Sigmoid colon (tissue), 7 donors: ENCODE measurements at places on chromosomes 12 and 14. TPM values are rescaled to one million over a fixed set of nuclear protein-coding genes. Genes with fewer than 3 reads are reported as not detected.

GRCh38 chr12:25811656-25812126 is 146.8 kb upstream of the RASSF8 start:
- no peak for DNase-seq
- no peak overlapping the region for H3K4me3 ChIP-seq
- H3K27ac ChIP-seq: no peak overlapping the region
- H3K27me3 ChIP-seq: no peaks in the 10 kb centered on the region

DNA sequence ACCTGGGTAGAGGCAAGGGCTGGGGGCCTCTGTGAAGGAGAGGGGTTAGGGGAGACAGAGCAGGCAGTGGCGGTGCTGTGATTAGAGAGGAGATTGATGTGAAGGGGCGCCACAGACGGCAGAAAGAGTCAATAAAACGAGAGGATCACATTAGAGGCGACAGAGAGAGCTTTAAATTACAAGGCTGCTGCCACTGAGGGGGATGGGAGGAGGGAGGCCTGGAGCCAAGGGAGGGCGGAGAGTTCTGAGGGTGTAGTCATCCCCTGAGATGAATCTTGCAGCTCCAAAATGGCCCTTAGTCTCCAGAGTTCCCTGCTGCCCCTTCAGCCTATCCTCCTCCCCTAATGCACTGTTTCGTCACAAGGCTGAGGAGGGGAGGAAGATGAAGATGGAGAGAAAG is 12.8 kb downstream of the ZFHX2 start:
- no peak for DNase-seq
- H3K27me3 ChIP-seq: no peaks in the 10 kb centered on the region
- no peak overlapping the region for H3K27ac ChIP-seq
- H3K4me1 ChIP-seq: no peaks in the 10 kb centered on the region
- no peaks in the 10 kb centered on the region for H3K36me3 ChIP-seq
- H3K4me3 ChIP-seq: no peak overlapping the region

GRCh38 chr14:37697489-37698121 is 102.2 kb downstream of the TTC6 start:
- no peak overlapping the region for H3K4me3 ChIP-seq
- H3K27ac ChIP-seq: no peak overlapping the region
- no peak for DNase-seq
- H3K36me3 ChIP-seq: no peaks in the 10 kb centered on the region

DNA sequence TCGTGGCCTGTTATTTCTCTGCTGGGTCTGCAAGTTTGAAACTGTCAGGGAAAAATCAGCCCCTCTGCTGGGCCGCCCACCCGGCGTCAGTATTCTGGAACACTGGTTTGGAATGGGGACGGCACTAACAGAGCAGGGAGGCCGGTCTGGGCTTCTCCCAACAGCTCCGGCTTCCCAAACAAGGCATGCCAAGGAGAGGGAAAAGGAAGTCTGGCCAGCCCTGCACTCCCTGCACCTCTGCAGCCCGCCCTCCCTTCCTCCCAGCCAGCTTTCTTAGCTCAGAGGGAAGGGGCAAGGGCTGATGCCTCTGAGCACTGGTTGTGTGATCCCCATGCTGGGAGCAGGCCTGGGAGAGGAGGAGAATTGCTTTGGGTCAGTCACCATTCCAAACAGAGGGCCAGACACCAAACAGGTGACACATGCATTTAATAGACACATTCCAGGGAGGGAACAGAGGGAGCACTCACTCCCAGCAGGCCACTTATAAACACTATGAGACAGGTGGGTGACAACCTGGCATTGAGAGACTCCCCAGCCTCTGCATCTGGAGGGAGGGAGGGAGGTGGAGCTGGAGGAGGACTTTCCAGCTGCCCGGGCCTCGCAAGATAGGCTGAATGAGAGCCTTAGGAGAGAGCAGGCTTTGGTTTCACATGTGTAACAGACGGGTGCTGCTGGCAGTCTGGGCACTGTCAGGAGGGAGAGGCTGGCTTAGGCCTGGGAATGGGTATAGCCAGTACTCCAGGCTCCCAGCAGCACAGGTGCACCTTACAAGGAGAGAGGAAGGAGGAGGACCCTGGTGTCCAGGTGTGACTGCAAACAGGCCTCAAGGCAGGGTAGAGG is 10.3 kb downstream of the KRT75 start:
- no peaks in the 10 kb centered on the region for H3K36me3 ChIP-seq
- H3K4me1 ChIP-seq: peaks cover 57% of the 10 kb centered on the region
- peak; percentile 69 for DNase-seq

- H3K4me3 ChIP-seq: no peak overlapping the region
- DNase-seq: no peak
- no peaks in the 10 kb centered on the region for H3K27me3 ChIP-seq
- no peaks in the 10 kb centered on the region for H3K4me1 ChIP-seq
- H3K27ac ChIP-seq: peak overlapping the region; percentile 68
- H3K36me3 ChIP-seq: no peaks in the 10 kb centered on the region
Observed at GRCh38 chr14:82388488-82388887, 854.8 kb upstream of the SEL1L start.

DNA sequence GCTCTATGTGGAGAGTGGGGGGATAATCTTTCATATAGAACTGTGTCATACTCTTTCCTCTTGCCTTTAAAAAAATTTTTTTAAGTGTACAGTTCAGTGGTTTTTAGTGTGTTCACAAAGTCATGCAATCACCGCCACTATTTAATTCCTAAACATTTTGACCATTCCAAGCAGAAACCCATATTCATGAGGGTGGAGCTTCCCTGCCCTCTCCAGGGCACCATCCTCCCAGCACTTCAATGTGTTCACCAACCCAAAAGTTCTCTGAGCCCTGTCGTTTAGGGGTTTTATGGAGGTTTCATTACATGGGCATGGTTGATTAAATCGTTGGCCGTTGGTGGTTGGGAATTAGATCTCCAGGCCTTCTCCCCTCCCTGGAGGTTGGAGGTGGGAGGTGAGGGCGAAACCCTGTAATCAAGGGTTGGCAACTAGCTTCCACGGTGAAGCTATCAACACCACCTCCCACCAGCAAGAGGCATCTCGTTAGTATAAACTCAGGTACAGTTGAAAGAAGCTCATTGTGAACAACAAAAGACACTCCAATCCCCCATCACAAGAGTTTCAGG is 42.8 kb upstream of the WNK1 start:
- no peak overlapping the region for H3K27ac ChIP-seq
- DNase-seq: no peak
- H3K36me3 ChIP-seq: no peaks in the 10 kb centered on the region
- no peaks in the 10 kb centered on the region for H3K4me1 ChIP-seq
- no peaks in the 10 kb centered on the region for H3K27me3 ChIP-seq

DNA sequence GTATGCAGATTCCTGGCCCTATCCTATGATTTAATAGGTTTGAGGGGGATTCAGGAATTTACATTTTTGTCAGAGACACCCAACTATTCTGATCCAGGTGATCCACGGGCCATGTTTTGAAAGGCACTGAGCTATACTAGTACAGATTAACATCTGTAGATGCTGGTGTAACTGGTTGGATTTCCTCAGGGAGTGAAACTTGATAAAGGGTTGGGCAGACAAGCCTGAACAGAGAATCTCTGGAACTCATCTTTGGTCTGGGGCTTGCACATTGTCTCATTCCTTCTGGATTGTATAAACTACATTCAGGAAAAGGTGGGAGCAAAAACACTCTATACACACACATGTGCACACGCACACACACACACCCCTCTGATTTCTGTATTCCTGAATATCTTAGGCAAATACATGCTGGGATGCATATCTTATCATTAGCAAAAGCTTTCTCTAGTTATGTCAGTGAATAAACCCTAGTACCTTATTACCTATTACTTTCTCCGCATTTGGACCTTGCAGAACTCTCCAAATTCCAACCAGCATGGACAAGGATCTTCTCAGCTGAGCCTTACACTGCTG is 104.6 kb downstream of the SLC38A1 start:
- H3K27ac ChIP-seq: no peak overlapping the region
- no peaks in the 10 kb centered on the region for H3K27me3 ChIP-seq
- H3K4me3 ChIP-seq: no peak overlapping the region

- H3K4me3 ChIP-seq: peak overlapping the region; percentile 88
- peak overlapping the region; percentile 84 for H3K27ac ChIP-seq
- H3K27me3 ChIP-seq: no peaks in the 10 kb centered on the region
- H3K36me3 ChIP-seq: no peaks in the 10 kb centered on the region
Observed at GRCh38 chr14:92513966-92514843, 624 bp downstream of the RIN3 start.

GRCh38 chr14:91883753-91884152 is 16.4 kb upstream of the TC2N start:
- no peaks in the 10 kb centered on the region for H3K27me3 ChIP-seq
- DNase-seq: peak; percentile 91
- peak overlapping the region; percentile 52 for H3K27ac ChIP-seq
- no peak overlapping the region for H3K4me3 ChIP-seq
- peaks cover 7% of the 10 kb centered on the region for H3K4me1 ChIP-seq

GRCh38 chr14:91004987-91005386 is 55.5 kb downstream of the RPS6KA5 start:
- H3K27me3 ChIP-seq: no peaks in the 10 kb centered on the region
- no peak for DNase-seq
- H3K4me1 ChIP-seq: peaks cover 47% of the 10 kb centered on the region
- H3K36me3 ChIP-seq: no peaks in the 10 kb centered on the region
- no peak overlapping the region for H3K4me3 ChIP-seq

DNA sequence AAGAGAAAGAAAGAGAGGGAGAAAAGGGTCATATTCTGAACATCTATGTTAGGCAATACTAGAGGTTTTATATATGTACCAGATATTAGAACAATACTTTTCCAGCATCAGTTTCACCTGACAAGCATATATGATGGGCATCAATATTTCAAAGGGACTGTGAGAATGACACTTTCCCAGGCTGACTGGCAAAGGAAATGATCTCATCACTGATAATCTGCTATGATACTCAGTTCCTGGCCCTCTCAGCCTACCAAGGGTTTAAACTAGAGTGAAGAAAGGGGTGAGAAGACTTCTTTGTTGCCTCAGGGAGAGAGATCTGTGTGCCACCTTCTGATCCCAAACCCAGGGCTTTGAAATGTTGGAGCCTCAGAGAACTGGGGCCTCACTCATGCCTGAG is 183.5 kb downstream of the TTC8 start:
- no peak overlapping the region for H3K4me3 ChIP-seq
- H3K27ac ChIP-seq: no peak overlapping the region
- no peaks in the 10 kb centered on the region for H3K36me3 ChIP-seq
- H3K27me3 ChIP-seq: no peaks in the 10 kb centered on the region
- DNase-seq: no peak

DNA sequence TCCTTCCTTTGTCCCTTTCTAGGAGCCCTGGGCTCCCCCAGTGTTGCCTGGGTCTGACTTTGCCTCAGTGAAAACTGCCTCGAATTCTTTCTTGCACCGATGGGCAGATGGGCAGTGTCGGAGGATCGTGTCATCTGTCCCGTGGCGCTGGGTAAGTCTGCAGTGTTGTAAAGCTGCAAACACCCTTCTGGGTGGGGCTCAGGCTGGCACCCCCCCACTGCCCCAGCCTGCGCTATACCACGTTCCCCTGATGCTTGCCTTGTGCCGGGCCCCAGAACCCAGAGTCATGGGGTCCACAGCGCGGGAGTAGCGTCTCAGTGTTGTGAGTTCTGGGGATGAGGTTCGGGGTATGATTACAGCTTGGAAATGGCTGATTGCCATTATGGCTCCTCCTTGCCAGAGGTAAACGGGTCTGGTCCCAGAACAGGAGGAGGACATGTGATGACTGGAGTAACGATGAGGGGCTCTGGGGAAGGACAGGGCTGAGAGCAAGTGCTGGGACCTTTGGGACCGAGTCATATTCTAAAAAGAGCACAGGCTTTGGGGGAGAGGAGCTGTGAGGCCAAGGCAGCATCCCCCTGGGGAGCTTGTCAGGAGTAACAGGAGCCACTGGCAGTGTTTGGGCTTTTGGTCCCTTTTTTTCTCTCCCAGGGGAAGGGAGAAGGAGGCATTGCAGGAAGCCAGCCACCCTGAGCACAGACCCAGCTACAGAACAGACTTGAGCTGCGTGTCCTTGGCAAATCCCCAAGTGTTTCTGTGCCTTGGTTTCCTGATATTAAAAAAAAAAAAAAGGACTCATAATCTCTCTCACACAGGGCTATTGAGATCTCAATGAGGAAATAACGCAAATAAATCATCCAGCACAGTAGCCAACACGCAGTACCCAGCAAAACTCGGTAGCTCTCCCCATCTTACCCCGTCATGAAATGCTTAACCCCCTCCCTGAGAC is 4.3 kb downstream of the RTL1 start:
- no peak overlapping the region for H3K27ac ChIP-seq
- H3K4me1 ChIP-seq: peaks cover 24% of the 10 kb centered on the region
- H3K27me3 ChIP-seq: peaks cover 40% of the 10 kb centered on the region
- H3K4me3 ChIP-seq: no peak overlapping the region
- peak; percentile 64 for DNase-seq
- no peaks in the 10 kb centered on the region for H3K36me3 ChIP-seq

DNA sequence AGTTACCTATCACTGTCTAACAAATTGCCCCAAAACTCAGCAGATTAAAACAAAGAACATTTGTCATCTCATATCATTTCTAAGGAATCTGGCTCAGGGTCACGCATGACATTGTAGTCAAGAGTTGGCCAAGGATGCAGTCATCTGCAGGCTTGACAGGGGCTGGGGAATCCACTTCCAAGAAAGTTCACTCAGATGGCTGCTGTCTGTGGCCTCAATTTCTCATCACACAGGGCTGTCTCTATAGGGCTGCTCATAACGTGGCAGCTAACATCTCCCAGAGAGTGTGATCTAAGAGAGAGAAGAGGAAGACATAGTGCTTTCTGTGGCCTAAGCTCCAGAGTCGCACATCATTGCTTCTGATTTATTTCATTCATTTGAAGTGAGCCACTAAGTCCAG is 17.0 kb upstream of the IL22 start:
- H3K36me3 ChIP-seq: no peaks in the 10 kb centered on the region
- H3K27ac ChIP-seq: no peak overlapping the region
- no peaks in the 10 kb centered on the region for H3K4me1 ChIP-seq
- DNase-seq: no peak

DNA sequence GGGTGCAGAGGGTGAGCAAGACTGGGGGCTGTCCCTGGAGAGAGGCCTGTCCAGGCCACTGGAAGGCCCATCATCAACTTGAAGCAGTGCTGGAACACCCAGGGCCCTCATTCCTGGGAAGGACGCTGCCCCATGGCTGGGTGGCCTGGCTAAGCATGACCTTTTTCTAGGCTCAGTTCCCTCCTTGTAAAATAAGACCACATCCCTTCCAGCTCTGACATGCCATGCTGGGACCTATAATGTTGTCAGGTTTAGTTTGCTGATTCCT is 62.8 kb downstream of the SYNE3 start:
- no peak overlapping the region for H3K4me3 ChIP-seq
- H3K27me3 ChIP-seq: peaks cover 10% of the 10 kb centered on the region
- H3K4me1 ChIP-seq: no peaks in the 10 kb centered on the region
- no peaks in the 10 kb centered on the region for H3K36me3 ChIP-seq
- H3K27ac ChIP-seq: no peak overlapping the region

DNA sequence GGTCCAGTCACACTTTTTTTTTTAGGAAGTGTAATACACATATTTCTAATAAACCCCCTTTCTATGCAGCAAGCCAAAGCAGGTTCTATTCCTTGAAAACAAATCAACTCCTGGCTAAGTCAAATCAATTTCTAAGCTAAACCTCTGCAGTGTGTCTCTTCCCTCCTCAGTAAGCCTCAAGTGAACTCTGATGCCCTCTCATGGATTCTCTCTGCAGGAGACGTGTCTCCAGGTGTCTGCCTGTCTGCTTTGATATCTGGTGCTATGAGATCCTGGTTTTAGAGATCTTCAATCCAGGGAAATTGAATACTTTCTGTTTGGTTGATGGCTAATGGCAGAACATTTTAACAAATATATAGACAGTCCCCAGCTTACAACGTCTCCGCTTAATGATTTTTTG is 791.7 kb downstream of the AACS start:
- no peak for DNase-seq
- no peak overlapping the region for H3K27ac ChIP-seq
- H3K4me1 ChIP-seq: no peaks in the 10 kb centered on the region
- H3K36me3 ChIP-seq: no peaks in the 10 kb centered on the region

Gene IAPP
- not detected for total RNA-seq

Gene TAS2R7
- total RNA-seq: not detected

Gene KRT2
- not detected for total RNA-seq

Gene KLRB1
- total RNA-seq: not detected

Gene KRT1
- not detected for total RNA-seq

Gene KRT6A
- total RNA-seq: not detected

Gene PTGES3
- 133 TPM for total RNA-seq
